NCI-H526 treated with DMSO at 0.1 percent for 48 hours (cell line): ENCODE measurements at places on chromosomes 5 and 9.

- DNase-seq = no peak
Observed at GRCh38 chr9:70061776-70062175, 18.1 kb downstream of the MAMDC2 start.

DNA sequence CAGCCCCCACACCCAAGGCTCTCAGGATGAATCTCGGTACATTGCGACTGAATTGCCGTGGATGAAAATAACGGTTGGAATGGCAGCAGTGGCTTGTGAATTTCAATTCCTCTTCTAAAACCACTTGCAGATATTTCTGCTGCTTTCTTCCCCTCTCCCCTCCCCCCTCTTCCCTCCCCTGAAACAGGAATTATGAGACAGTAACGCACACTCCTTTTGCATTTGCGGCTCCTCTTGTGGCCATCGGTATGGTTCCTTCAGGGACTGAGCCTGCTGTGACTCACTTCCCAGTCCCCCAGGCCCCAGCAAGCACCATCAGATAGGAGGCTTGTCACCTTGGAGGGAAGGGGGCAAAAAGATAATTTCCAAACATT is 9.7 kb downstream of the DCANP1 start:
- no peak for DNase-seq

GRCh38 chr9:78118742-78119473 is 87.3 kb upstream of the GNAQ start:
- no peak for DNase-seq

- DNase-seq = no peak
Observed at GRCh38 chr9:92668746-92669526, 995 bp downstream of the IPPK start.

DNA sequence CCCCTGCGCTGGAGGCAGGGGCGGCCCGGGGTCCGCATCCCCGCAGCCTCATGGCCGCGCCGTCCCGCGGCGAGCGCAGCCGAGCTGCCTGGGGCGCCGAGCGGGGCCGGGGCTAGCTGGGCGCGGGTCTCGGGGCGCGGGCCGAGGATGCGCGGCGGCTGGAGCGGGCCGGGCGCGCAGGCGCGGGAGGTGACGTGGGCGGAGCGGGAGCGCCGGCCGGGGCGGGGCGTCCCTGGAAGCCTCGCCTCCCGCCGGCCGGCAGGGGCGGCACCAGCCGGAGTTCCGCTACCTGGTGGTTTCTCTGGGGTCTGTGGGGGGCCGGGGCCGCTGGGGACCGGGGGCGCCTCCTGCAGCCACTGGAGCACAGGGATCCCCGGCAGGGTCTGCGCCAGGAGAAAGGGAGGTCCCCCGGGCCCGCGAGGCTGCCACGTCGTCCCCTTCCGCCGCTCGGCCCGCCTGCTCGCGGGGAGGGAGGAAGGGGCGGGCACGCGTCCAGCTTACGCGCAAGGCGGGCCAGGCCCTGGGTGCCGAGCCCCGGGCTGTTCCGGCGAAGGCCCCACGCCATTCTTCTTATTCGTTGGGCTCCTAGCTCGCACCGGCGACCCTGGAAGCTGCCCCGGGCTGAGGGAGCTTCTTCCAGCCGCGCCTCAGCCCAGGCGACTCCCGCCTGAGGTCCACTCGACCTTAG is at the start of gene LPCAT1:
Gene LPCAT1 (minus strand): TSS at position 168 of the 688 bp plus-strand sequence. CDS start 116 bp downstream, at position 52.
- DNase-seq = peak; percentile 37

- peak; percentile 98 for DNase-seq
Observed at GRCh38 chr5:28580616-28581015, 1542.2 kb upstream of the CDH9 start.

DNA sequence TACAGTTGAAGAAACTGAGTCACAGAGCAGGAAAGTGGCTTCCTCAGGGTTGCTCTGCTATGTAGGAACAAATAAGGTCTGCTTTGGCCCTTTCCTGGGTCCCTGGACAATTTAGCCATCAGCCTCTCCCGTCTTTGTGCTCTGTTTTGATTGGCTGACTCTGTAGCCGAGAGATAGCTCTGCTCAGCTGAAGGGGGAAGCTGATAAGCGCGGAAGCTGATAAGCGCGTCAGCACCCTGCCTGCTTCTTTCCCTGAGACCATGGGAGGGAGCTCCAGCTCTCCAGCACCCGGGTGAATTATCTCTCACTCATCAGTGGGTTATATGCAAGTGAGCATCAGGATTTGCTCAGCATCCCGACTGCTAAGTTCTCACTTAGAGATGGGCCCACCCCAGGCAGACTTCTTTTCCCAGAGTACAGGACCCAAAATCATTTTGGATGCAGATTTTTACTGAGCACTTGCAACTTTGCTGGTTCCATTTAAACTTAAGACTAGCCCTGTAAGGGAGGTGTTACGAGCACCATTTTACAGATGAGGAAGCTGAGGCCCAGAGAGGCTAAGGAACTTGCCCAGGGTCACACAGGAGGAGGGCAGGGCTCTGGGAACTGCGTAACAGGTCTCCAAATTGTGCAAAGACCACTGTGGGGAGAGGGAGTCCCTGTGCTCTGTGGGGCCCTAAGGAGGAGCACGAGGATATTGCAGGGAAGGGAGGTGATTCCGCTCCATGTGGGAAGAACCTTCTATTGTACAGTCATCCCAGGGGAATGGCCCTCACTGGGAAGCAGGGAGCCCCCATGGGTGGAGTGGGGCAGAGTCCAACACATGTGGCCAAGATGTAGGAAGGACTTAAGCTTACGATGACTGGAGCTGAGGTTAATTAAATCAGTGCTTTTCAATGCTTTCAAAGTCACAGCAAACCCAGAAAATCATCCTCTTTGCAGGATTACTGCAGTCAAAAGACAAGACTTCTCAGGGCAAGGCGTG is 83.7 kb upstream of the ORM1 start:
- no peak for DNase-seq

DNA sequence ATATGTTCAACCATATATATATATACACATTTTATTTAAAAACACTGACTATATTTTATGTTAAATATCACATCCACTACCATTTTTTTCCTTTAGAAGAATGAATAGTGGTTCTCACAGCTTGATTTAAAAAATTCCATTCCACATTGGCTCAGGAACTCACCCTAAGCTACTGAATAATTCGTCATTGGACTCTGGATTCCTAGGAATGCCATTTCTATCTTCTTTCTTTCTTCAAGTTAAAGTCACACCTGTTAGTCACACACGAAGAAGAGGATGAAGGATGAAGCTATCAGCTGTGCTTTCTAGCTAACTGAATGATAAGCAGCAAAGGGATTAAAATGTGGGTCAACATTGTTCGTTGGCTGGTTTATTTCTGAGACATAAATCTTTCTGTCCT is 7.9 kb downstream of the ELOVL7 start:
- no peak for DNase-seq

- no peak for DNase-seq
Observed at GRCh38 chr9:11039006-11039405, 426.2 kb upstream of the PTPRD start.

DNA sequence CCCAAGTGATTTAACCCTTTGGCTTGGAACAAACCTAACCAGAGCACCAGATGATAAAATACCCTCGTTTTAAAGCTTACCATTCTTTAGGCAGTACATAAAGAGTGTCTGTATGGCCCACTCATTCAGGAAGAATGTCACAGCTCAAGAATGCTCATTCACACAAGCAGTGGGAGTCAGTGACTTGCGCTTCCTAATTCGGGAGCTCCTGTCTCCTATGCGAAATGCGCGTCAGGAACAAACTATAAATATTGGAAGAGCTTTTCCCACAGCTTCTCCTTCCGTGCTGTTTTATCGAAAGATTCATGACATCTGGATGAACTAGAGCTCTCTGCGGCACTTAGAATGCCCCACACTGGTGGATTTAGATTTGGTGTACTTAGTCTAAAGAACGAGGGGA is 66.6 kb downstream of the NTRK2 start:
- DNase-seq = no peak
